ENCODE measurements at places on chromosomes 7 and 10.

- DNase-seq: no peak
Observed at GRCh38 chr10:58529077-58529728, 16.5 kb downstream of the BICC1 start.

DNA sequence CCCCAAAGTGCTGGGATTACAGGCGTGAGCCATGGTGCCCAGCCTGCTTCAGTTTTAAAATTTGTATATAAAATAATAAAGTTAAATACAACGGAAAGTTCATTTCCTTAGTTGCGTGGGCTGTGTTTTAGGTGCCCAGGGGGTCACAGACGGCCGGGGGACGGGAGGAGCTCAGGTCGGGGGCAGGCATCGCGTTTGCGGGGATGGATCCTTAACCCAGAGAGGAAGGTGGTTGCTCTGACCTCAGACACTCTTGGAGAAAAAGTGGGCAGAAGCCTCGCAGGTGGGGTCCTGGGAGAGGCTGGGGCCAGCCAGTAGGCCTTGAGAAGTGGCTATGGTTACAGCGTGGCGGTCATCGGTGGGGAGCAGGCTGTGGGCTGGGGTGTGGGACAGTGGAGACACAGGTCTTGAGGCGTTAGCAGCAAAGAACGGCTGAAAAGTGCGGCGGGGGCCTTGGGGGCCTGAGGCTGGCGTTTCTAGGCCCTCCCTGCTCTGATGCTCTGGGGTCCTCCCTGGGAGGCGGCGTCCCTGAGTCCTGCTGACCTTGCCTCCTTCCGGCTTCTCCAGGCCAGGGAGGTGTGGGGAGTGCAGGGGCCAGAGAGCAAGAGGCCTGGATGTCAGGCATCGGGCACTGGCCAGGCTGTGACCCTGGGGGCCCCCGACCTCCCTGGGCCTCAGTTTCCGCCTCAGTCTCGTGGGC is 54.4 kb downstream of the UNCX start:
- no peak for DNase-seq

DNA sequence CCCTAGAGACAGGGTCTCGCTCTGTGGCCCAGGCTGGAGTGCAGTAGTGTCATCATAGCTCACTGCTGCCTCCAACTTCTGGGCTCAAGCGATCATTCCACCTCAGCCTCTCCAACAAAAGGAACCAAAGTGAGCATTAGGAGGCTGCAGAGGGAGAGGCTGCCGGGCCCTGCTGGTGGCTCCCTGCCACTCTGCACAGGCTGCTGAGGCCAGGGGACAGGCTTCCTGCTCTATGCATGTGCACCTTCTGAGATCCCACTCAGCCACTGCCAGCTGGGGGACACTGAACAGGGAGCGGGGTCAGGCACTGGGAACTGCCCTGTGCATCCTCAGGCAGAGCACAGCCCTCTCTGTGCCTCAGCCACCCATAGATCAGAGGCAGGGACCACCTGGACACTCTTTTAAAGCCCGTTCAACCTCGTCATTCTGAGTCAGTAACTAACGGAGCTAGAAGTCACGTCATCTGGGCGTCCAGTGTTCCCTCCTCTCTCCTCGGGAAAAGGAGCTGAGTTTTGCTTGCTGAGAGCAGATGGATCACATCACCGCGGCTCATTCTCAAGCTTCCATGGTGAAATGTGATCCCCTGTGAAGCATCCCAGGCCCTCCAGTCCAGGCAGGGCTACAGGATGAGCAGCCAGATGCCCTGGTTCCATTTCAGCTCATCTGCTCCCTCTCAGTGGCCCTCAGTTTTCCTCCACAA is 109.6 kb downstream of the MYL10 start:
- DNase-seq: no peak

DNA sequence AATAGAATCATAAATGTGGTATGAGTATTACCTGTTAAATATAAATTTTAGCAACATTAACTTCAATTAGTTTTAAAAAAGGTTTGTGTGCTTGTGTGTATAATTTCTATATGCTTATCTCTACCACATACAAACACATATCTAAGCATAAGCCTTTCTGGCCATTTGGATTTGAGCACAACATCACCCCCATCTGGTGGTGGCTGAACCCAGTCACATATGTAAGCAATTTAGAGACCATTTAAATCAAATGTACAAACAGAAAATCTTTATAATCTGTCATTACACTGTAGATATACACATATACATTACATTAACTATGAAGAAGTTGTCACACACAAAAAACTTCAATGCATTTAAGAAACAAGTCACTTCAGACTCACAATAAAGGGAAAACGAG is 31.7 kb downstream of the GPR22 start:
- DNase-seq: peak; percentile 60

DNA sequence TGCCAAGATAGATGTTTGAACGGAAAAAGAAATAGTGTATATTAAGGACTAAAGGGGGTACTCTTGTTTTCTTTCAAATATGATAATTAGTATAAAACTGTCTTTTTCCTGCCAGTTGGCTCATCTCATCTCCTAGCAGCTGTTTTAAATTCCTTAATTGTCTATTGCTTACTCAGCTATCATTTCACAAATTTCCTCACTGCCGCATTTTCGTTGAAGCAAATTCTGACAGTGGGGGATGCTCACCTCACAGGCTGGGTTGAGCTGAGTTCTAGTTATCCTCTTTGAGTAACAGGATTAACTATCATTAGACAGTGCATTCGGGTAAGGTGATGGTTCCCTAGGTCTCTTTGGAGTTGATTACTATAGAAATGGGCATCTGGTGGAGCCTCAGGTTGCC is 592.0 kb downstream of the AUTS2 start:
- DNase-seq: peak; percentile 59

- no peak for DNase-seq
Observed at GRCh38 chr7:134051020-134051419, 76.1 kb upstream of the LRGUK start.

DNA sequence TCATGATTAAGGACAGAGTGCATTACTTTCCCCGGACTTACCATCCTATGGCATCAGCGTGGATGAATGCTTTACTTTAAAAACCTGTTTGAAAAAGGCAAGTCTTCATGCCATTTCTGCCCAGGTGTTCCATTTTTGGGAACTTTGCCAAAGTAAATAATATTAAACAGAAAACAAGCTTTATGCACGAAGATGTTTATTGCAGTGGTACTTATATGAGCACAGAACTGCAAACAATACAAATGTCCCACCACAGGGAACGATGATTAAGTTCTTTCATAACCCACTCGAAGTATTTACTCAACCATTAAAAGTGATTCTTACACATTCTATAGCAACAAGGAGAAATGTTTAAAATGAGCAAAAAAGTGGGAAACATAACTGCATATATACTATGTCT is 109.7 kb upstream of the GDF10 start:
- DNase-seq: no peak

DNA sequence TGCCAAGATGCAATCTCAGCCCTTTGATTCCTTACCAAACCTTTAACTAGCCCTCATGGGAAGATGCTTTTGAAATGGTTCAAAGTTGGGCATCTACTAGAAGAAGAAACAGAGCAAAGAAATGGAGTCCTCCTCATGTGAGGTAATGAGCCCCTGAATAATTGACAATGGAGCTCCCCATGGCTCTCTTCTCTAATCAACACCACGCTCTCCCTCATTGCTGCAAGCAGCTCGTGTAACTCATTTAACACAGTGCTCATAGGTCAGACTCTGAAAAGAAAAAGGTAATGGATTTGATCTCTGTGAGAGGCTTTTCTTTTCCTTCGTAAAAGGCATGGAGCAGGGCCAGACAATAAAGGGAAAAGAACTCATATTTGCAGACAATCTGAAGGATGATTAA is 312.8 kb downstream of the PHTF2 start:
- DNase-seq: no peak

DNA sequence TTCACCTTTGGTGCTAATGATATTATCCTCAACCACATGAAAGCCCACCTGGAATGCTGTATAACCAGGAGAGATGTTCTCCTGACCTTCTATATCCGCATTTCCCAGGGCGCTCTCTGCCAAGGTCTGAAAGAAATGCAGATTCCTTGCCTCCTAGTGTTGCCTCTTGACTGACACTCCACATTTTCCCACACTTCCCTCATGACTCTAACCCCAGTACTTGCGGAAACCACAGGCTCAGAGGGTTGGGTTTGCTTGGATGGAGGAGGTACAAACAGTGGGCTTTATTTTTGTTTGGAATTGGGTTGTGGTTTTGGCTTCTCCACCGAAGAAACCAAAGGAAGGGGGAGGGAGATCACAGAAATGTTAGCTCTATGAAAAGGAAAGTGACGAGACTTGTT is 222.9 kb upstream of the CELF2 start:
- DNase-seq: no peak

GRCh38 chr10:124723826-124724225 is 20.4 kb downstream of the FAM53B start:
- no peak for DNase-seq

DNA sequence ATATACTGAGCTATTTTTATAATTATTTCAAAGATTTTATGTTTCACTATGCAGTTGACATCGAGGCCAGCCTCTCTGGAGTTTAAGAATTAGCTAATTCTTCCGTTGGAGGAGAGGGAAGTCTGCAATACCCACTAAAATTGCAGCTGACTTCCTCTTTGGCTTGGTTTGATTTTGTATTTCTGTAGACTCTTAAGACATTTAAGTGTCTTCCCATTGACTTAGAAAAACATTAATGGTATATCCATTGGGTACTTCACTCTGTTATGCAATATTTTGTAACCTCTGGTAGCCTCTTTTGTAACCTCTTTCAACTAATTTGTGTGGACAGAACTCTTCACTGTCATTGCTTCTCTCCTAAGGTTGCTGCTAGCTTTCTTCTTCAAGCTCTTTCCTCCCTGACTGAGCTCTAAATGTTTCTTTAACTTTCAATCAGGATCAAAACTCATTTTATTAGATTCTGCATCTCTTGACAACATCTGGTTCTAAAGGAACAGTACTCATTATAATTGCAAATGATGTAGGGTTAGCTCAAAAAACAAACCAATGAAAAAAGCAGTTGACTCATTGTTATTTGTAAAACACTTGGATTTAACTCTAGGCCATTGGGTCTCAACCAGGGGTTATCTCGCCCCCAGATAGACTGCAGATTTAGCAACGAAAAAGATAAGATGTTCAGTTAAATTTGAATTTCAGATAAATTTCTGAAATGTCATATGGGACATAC is 1.7 kb upstream of the ANKRD22 start:
- DNase-seq: no peak

DNA sequence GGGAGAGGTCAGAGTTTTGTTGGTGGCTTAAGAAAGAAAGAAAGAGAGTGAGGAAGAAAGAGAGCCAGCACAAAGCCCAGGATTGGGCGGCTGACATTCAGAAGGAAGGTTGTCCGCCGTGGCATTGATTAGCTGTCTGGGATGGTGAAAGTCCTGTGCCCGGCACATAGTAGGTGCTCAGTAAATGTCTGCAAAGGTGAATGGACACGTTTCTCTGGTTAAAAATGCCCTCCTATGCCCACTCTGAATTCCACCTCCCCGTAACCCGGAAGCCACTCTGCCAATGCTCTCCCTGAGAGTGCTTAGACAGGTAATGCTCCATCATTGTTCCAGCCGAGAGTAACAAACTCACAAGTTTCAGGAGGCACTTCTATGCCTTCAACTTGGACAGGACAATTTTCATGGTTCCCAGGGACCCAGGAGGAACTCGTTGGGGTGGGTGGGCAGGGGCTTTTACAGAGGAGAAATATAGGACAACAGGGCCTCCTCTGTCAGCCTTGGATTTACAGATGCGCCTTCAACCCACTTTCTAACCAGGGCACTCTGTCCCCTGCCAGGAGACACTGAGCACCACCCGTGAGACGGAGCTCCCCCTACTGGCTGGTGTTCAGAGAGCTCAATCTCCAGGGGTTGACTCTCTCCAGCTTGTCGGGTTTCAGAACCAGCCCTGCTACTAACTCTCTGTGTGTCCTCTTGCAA is 411.5 kb upstream of the ZMIZ1 start:
- peak; percentile 86 for DNase-seq

- DNase-seq: no peak
Observed at GRCh38 chr10:36606234-36606839, 519.1 kb upstream of the ANKRD30A start.

DNA sequence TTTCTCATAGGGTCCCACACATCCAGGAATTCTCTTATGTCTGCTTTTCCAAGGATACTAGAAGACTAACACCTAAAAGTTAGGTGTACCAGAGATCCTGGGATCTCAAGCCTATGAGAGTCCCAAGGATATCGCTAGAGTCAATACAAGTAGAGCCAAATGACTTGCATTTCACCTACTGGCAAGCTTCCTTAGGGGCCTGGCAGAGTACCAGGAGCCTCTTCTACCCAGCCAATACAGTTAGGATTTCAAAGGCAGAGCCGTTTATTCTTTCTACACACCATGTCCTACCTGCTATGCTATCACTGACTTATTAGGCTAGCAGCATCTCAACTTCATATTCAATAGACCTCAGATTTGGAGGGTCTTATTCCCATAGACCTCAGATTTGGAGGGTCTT is 53.5 kb upstream of the UNC5B start:
- no peak for DNase-seq

- DNase-seq: no peak
Observed at GRCh38 chr10:90018819-90019218, 317.4 kb downstream of the KIF20B start.

GRCh38 chr7:103065667-103066066 is 8.9 kb downstream of the FBXL13 start:
- DNase-seq: peak; percentile 75
